LHCN-M2 (cell line): ENCODE measurements at places on chromosomes 5 and 9. TPM values are rescaled to one million over a fixed set of nuclear protein-coding genes. Genes with fewer than 3 reads are reported as not detected.

DNA sequence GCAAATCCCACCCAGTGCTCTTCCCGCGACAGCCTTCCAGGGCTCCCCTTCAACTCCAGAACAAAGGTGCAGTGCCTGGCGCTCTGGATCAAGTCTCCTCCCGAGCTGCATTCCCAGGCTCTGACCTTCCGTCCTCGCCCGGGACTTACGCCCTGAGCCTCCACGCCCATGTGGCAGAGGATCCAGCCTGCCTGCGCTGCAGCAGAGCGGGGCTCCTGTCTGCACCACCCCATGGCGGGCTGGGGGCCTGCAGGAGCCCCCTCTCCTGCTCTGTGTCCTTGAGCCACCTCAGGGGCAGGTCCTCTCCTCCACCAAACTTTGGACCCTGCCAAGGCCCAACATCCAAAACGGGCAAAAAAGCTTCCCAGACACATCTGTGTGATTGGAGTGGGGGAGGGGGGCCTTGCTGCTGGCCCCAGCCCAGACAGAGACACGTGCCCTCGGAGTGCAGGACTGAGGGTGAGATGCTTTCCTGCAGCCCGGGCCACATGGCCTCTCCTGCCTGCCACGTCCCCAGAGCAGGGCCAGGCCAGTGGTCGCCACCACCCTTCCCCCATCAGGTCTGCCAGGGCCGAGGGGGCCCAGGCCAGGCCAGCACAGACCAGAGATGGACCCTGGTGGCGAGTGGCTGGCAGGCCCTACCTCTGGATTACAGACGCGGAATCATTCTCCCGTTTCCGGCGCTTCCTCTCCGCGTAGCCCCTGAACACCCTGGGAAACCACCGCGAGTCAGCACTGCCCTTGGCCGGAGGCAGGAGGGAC, 4.4 kb downstream of the NSMF start:
- no peak for DNase-seq

DNA sequence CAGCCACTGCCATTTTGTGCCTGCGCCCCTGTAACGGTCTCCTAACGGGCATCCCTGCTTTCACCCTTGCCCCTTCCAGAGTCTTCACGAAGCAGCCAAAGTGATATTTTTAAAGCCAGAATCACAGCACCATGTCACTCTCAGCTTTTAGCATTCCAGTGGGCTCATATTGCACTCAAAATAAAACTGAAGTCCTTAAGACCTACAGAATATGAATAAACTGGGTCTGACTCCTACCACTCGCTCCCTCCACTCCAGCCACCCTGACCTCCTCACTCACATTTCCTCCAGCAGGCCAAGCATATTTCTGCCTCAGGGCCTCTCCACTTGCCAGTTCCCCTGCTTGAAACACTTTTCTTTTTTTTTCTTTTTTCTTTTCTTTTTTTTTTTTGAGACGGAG, 2.4 kb upstream of the PDLIM7 start:
- no peak for DNase-seq

DNA sequence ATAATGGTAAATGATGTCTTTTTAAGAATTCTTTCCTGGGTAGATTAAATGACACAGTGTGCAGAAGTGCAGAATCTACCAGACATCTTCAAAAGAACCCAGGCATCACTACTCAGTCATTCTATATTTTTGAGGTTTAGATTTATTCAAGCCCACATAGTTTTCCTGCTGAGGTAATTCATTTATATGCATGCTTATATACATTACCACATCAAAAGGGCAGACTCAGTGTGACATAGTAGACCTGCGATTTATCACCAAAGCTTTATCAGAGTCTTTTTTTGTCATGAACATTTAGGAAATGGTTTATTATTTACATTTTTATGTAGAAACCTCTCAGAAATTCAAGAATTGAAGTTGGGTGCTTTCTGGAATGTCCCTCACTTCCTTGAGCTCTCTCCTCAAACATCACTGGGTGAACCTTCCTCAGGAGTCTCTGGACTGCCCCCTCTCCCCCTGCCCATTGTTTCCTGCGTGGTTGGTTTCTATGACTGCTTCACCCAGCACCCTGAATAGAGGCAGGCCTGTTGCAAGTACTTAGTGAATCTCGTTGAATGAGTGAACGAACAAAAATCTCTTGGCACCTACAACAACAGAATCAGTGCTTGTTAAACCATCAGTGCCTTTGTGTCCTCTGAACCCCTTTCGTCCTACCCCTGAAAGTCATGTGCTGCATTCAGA, 42.5 kb downstream of the ADAMTS16 start:
- DNase-seq: no peak

Gene PCDHA9
- 0.06 TPM in 1 of 2 replicates, not detected in the other for total RNA-seq

DNA sequence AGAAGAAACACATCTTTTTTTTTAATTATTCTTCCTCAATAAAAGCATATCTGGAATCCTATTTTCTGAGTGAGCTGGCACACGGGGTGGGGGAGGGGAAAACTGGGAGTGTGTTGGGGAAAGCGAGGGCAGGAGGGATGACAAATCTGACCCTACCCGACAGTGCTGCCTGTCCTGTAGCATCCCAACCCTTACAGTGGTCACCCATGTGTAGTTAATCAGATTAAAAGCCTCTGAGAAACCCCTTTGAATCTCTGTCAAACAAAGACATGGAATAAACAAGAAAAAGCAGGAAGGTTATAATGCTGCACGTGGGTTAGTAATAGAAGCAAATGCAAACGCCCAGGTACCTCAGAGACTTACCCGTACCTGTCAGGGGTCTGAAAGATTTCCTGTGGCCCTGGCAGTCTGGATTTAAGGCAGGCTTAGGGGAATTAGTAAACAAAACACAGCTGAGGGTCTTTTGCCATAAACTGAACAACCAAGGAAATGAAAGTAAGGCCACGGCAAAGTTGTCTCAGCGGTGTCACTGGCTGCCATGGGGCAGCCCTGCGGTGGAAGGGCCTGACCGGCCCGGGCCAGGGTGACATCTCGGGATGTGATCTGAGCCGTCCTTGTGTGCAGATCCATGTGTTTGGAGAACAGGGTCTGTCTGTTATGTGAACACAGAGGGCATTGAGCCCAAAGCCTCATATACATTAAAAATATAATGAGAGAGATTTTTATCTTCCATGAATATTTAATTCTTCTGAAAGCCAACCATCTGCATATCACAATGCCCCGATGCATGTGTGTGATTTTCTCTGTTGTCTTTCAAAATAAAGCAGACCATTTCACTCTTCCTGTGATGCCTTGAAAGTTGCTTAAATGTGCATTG, 308.2 kb downstream of the ZNF608 start:
- no peak for DNase-seq

GRCh38 chr5:63613442-63613841, 348.8 kb downstream of the HTR1A start:
- no peak for DNase-seq

GRCh38 chr9:100443781-100444768, 17.1 kb downstream of the MSANTD3 start:
- peak; percentile 25 for DNase-seq

Gene KCNV2
- not detected in 2 replicates for total RNA-seq

Gene CCDC180
- total RNA-seq: not detected in 2 replicates

DNA sequence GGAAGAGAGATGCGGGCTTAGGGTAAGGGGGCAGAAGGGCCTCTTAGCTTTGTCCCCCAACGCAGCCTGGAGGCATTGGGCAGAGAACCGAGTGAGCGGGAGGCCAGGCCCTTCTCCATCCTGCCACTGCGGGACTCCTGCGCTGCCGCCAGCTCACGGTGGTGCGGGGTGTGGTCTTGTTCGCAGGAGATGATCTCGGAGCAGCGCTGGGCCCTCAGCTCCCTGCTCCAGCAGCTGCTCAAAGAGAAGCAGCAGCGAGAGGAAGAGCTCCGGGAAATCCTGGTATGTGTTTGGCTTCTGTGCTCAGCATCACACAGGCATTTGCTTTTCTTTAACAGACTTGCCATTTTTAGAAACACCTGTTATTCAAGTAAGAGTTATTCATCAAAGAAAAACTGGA, 41.3 kb downstream of the LRSAM1 start:
- DNase-seq: peak; percentile 71

Gene SPINK7
- not detected in 2 replicates for total RNA-seq

Gene PCDHGB4
- 0.69 and 0.71 TPM in 2 replicates for total RNA-seq

GRCh38 chr9:108397286-108397685, 458.5 kb downstream of the ACTL7B start:
- DNase-seq: no peak

- no peak for DNase-seq
Measured at GRCh38 chr9:91949946-91950664, at the start of gene ROR2. ROR2 (minus strand) TSS chr9:91950228.

GRCh38 chr9:91289244-91289643, 72.5 kb downstream of the AUH start:
- no peak for DNase-seq

Gene DBH
- total RNA-seq: not detected in 2 replicates

- DNase-seq: no peak
Measured at GRCh38 chr5:135478938-135479337, 26.8 kb upstream of the TIFAB start.

GRCh38 chr9:121679901-121680635, 28.6 kb downstream of the DAB2IP start:
- DNase-seq: no peak
